CD4-positive, alpha-beta T cell treated with Interferon gamma for 1 hour (primary cell): ENCODE measurements at places on chromosomes 6 and 20.
A peak's percentile ranks its signal among the peaks of the same experiment; 100 is the strongest.

DNA sequence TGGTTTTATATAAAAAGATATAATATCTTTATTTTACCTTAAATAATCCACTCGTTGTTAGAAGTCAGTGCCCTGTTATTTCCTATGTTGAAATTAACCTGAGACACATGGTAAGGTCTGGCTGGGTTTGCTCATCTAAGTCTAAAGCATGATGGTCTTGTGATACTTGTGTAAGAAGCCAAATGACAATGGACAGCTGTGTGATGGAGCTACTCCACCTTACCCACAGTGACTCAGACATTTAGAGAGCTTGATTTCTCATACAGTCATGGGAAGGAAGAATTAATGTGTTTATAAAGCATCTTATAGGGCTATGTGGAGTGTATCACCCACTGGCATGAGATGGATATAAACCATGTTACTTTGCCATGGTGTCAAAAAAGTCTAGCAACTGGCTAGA is 11.7 kb downstream of the CTCFL start:
- DNase-seq = no peak

- no peak for DNase-seq
Observed at GRCh38 chr6:1181939-1182605, 129.8 kb upstream of the FOXQ1 start.

DNA sequence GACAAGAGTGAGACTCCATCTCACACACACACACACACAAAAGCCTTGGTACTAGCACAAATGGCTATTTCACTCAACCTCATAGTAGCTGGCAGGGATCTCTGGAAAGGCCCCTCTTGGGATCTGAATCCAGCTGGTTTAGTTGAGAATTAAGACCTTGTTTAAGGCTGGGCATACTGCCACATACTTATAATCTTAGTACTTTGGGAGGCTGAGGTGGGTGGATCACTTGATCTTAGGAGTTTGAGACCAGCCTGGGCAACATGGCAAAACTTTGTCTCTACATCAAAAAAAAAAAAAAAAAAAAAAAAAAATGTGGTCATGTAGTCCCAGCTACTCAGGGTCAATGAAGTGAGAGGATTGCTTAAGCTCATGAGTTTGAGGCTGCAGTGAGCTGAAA is 628.3 kb downstream of the MMUT start:
- DNase-seq = no peak

DNA sequence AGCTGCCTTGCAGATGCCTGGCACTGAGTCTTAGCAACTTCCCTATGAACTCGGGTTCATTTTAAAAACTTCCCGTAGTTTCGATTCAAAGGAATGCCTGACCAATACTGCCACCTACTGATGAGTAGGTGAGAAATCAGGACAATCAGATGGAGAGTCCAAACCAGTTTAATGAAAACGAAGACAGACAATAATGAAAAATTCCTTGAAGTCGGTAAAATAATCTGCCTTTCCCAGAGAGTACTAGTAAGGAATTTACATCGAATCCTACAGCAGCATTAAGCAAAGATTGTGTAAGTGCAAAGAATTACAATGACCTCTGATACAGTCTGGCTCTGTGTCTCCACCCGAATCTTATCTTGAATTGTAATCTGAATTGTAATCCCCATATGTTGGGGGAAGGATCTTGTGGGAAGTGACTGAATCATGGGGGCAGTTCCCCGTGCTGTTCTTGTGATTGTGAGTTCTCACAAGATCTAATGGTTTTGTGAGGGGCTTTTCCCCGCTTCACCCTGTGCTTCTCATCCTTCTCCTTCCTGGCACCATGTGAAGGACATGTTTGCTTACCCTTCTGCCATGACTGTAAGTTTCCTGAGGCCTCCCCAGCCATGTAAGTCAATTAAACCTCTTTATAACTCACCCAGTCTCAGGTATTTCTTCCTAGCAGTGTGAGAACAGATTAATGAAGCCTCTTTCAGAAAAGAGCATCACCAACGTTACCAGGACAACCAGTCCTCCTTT is 134.4 kb downstream of the ARHGAP18 start:
- DNase-seq = no peak

- DNase-seq = no peak
Observed at GRCh38 chr6:192313-192664, 100.0 kb upstream of the DUSP22 start.

DNA sequence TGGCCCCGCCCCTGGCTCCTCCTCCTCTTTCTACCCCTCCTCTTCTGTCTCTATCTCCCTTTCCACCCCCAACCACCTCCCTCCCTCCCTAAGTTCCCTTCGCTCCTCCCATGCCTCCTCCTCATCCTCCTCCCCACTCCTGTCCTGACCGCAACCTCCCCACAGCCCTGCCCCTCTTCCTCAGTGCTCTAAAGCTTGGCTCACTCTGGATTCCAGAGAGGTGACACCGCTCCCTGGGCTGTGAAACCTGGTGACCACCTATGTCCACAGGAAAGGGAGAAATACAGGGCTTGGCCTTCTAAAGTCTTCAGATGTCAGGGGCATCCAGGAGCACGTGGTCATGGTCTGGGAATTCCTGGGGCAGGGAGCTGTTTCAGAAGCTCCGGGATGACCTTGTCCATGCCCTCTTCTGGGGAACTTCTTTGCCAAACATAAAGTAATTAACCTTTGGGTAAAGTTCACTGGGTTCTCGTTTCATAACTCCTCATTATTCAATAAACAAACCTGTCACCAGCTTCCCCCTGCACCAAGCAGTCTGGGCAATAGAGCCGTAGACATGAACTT is 345 bp upstream of the CST5 start:
- no peak for DNase-seq

DNA sequence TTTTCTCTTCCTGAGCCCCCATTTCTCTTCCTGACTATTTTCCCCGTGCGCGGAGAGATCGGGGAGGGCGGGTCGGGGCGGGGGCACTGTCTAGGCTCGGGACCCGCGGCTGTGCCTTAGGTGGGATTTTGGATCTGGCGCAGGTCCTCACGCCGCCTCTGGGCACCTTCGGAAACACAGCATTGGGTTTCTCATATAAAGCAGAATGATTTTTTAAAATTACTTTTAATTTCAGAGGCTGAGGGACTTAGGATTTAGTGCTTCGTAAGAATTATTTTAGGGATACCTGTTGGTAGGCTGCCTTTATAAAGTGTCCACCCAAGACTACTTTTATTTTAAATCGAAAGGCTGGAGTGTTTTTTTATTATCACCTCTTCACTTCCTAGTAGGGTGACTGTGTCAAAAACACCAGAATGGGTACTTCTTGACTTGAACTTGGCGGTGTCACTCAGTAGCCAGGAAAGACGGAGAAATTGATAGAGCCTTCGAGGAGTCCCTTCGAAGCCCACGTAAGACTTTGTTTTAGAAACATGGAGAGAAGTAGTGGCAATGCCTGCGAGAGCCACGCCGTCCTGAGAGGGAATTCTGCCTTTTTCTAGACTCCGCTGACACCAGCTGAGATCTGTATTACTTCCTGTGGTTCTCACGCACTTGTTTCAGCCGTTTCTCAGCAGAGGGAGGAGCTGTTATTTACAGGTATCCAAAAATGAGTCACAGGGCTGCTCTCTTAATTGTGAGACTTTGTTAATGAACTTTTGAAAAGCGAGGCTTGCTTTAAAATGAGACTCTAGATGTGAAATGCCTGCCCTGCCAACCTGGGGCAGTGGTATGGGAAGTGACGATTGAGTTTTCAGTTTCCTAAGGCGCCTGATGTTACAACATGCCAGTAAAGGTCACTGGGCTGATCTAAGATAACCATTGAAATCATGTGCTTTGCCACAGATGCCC is 667 bp downstream of the STX11 start:
- peak; percentile 64 for DNase-seq

- no peak for DNase-seq
Observed at GRCh38 chr6:13431861-13432465, 55.4 kb downstream of the GFOD1 start.

GRCh38 chr6:146578054-146578453 is 20.7 kb upstream of the ADGB start:
- DNase-seq = no peak

- no peak for DNase-seq
Observed at GRCh38 chr6:52299653-52300052, 15.1 kb upstream of the MCM3 start.

DNA sequence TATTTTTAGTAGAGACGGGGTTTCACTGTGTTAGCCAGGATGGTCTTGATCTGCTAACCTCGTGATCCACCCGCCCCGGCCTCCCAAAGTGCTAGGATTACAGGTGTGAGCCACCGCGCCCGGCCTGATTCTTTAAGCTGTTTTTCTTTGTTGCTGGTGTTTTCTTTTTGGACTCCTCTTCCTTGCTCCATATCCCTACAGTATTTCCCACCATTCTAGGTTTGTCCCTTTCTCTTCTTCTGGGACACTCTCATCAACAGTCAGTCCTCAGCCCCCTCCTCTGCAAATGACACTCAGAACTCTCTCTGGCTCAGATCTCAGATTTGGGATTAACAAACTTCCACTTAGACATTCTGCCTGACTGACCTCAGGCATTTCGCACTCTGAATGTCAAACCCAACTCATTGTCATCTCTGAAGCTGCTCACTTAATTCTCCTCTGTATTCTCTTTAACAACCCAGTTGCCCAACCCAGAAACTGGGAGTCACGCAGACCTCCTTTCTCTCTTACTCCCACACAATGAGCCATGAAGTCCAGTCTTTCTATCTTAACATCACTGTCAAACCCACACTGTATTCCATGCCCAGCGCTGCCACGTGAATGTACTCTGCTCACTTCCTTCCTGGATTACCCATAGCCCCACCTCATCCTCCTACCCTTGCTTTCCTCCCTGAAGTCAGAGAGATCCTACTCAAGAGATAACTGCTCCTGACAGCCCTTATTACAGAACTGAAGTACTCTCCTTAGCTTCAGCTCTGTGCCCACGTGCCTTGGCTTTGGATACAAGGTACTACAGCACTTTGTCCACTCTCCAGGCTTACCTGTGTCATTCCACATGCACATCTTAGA is 2.6 kb downstream of the MPIG6B start:
- no peak for DNase-seq

DNA sequence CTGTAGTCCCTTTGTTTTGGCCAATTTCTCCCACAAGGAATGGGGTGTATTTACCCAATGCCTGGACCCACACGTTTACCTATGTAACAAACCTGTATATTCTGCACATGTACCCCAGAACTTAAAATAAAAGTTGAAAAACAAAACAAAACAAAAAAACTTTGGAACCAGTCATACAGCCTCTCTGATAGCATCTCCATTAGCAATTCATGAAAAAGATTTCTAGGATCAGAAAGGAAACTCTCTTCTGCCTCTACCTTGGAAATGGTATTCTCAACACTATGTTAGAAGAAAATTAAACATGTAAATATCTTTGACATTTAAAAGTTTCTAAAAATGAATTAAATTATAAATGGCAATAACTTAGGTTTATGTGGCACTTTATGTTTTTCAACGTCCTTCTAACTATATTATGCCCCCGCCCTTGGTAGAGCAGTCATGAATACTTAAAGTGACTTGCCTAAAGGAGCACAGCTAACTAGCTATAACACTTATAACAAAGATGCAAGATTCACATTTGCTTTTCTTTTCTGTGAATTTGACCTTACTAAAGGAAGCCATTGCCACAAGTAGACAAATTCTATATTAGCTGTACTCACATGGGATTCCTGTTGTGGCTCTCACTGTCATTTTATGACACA is 147.5 kb upstream of the FKBP1C start:
- no peak for DNase-seq

DNA sequence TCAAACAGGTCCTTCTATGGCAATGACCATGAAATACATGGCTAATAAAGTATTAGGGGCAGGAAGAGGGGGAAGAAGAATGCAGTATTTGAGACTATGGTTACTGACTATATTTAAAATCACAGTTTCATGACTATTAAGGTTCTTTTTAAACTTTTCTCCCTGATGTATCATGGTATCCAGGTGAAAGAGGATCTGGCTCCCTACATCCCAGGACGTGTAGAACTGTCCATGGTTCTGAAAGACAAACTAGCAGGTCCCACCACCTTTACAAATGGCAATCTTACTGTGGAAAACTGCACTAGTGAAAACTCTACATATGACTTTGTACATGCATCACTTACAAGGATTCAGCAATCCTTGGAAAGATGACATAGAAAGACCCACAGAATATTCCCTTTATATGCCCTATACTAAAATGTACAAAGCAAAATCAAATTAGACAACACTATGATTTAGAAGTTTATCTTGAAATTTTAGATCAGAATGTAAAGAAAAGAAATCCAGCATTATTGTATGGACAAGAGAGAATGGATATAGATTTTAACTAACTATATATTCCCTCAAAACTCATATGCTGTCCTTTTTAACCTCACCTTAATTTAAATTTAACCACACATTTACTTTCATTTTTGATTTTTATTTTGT is 33.5 kb downstream of the RPP21 start:
- no peak for DNase-seq

GRCh38 chr6:29926413-29927274 is 15.7 kb upstream of the HLA-A start:
- DNase-seq = peak; percentile 91

GRCh38 chr6:63661769-63662168 is 26.2 kb downstream of the PHF3 start:
- no peak for DNase-seq
